ENCODE measurements at places on chromosomes 5 and 9.
A peak's percentile ranks its signal among the peaks of the same experiment; 100 is the strongest.

DNA sequence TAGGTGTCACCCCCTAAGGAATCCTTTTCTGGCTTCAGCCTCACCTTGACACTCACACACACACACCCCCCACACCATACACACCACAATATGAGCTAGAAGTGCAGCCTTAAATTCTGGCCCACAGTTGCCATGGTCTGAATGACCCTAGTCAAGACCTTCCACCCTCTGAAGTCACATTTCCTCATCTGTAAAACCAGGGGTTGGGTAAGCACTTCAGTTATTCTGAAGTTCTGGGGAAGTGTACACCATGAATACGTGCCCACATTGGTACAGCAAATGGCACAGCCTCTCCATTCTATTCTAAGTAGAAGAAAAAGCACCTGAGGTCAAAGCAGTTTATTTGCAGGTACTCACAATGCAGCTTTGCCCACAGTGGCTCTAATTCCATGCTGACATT is 372.8 kb upstream of the KLF4 start:
- DNase-seq = no peak

DNA sequence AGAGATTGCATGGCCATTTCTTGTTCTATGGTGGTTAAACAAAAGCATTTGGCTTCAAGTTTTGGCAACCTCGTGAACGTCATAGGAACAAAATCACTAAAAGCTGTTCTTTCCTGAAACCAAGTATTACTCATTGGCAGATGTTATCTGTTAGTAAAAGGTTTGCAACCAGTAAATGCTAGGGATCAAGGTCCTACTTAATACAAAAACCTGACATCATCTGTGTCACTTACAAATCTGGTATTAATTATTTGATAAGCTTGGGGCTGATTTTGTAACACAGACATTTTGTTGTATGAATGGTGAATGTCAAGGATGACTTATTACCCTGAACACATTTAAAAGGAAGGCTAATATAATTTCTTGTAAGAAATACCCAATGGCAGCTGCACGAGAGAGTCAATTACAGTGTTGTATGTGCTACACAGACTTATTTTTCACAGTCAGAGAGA is 486.4 kb upstream of the ZNF608 start:
- DNase-seq = no peak

- no peak for DNase-seq
Measured at GRCh38 chr5:73858776-73859175, 232.8 kb downstream of the ARHGEF28 start.

DNA sequence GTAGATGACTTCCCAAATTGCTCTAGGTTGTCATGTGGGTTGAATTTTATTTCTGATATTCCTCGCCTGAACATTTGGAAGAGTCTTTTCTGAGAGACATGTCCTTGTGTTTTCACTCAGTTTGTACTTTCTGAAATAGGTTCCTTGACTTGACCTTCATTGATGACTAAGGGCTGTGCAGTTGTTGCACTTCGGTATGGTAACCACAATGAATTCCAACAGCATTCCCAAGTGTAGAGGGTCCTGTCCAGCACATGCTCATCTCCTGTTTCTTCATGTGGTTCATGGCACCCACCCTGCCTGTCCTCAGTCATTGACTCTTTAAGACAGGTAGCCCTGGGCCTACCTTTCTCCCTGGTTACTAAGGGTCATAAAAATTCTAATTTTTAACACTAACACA is 527.8 kb downstream of the MTRR start:
- DNase-seq = no peak

GRCh38 chr9:20618361-20618802 is 3.9 kb downstream of the MLLT3 start:
- no peak for DNase-seq

GRCh38 chr5:167426501-167426900 is 864.9 kb upstream of the WWC1 start:
- no peak for DNase-seq

DNA sequence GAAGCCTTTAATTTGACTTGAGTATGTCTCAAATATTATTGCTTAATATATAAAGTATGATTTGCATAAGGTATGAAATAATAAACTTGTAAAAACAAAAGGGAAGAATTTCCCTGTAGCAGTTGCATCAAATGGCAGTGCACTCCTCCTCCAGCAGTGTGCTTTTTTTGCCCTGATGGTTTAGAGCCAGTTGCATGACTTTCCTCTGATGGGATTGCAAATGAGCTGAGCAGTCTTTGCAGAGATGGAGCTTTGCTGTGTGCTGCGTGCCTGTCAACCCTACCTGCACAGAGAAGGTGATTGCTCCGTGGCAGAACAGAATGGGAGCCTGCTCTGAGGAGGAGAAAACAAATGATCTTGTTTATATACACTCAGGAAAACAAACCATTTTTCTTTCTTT is 22.7 kb upstream of the CATSPER3 start:
- DNase-seq = no peak

GRCh38 chr5:127994087-127994660 is 89.4 kb upstream of the SLC12A2 start:
- DNase-seq = no peak

- DNase-seq = no peak
Measured at GRCh38 chr9:7691909-7692308, 107.7 kb downstream of the DMAC1 start.

- no peak for DNase-seq
Measured at GRCh38 chr9:134967547-134967930, 49.8 kb upstream of the FCN1 start.

- peak; percentile 37 for DNase-seq
Measured at GRCh38 chr5:77546-77945, 14.4 kb upstream of the PLEKHG4B start.

DNA sequence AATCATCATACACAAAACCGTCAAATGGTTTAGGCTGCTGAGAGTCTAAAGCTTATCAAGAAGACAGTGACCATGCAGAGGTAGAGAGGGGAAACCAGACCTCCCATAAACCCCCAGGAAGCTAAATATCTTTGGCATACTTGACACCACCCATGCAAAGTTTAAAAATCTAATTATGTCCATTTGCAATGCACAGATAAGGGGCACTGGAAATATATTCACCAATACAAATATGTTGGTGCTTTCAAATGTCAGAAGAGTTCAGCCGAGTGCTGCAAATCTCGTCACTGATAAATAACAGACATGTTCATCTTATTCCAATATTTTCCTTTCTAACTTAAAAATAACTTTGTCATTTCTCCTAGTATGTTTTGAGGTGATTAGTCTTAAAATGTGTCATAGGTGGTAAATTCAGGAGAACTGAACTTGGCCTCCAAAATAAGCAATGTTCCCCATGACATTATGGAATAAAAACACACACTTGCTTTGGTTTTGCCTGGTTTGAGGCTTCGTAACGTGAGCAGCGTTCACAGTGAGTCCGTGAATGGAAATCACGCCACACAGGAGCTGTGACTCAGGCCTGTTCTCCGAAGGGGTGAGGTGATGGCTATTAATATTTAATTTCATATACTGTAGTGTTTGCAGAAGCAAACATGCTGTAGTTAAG is 182.2 kb downstream of the AOPEP start:
- DNase-seq = peak; percentile 47

GRCh38 chr5:33894566-33894965 is 2.8 kb upstream of the ADAMTS12 start:
- no peak for DNase-seq

DNA sequence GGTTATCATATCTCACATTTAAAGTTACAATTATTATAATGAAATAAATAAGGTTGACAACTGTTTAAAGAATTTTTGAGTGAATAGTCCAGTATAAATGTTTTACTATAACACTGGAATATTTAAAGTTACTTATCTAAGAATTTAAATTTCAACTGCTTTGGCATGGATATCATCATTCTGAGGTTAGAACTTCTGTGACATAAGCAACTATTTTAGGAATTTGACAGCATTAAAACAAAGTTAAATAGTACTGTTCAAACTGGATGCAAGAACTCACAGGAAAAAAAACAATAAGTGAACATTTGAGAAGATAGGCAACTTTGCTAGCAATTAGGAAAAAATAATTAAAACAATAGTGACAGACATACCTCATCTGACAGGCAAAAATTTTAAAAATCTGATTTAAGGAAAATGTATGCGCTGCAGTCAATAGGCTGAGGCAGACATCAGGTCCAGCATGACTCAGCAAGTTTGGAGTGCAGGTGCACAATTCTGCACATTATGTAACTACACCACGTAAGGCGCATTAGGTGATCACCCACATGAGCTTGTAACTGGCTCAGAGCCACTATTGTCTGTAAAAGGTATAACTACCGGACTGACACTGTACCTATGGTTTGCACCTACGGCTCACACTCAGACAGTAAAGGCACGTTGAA is 180.6 kb downstream of the PDE4D start:
- no peak for DNase-seq

DNA sequence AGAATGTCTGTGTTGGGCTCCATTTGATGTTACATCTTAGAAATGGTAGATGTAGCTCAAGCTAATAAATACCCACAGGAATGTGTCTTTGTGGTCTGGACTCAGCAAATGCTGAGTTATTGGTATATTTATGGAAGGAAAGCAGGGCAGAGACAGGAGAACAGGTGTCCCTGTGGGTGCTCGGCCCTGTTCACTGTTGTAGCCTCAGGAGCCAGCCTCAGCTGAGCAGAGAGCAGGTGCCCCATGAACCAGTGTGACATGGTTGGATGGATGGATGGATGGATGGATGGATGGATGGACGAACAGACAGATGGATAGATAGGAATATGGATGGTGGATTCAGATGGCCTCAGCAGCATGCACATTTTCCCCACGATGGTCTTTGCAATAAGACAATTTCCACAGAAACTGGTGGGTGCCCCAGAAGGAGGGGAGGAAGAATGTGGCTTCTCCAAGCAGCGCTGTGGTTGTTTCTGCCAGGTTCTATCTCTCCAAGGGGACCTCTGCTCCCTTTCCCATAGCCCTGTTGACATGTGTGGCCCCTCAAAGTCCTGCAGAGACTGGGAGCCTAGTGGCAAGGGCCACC is 8.2 kb upstream of the IRF1 start:
- DNase-seq = peak; percentile 91

- no peak for DNase-seq
Measured at GRCh38 chr5:96008487-96008886, 46.8 kb upstream of the ELL2 start.

DNA sequence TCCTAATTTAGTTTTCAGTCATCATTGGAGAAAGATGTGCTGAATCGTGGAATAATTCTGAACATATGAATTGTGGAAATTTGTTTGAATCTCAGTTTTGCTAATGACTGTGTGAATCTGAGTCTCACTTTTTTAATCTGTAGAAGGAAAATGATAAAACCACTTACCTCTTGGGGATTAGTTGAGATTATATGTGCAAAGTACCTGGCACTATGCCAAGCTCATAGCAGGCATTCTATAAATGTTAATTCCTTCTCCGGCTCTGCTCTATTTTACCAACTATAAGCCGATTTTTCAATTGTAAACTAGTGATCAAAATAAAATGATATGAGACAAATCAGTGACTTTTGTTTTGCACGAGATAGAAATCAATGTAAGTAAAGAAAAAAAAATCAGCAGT is 290.8 kb downstream of the TRPM3 start:
- DNase-seq = no peak

GRCh38 chr9:134390947-134391318 is 64.7 kb downstream of the RXRA start:
- DNase-seq = no peak

DNA sequence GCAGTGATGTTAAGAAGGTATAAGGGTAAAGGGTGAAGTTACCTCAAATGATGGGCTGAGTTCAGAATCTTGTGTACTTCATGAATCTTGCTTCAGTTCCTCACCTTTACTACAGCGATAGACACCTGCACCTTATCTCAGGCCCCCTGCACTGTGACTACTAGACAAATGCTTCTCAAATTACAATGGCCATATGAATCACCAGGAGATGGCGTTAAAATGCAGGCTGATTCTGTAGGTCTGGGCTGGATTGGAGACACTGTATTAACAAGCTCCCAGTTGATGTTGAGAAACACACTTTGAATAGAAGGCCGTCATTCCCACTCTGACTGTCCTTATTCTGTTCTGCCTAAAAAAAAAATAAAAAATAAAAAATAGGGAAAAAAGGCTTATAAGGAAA is 29.8 kb downstream of the TARS1 start:
- no peak for DNase-seq
